ENCODE measurements at places on chromosomes 2 and 18.

DNA sequence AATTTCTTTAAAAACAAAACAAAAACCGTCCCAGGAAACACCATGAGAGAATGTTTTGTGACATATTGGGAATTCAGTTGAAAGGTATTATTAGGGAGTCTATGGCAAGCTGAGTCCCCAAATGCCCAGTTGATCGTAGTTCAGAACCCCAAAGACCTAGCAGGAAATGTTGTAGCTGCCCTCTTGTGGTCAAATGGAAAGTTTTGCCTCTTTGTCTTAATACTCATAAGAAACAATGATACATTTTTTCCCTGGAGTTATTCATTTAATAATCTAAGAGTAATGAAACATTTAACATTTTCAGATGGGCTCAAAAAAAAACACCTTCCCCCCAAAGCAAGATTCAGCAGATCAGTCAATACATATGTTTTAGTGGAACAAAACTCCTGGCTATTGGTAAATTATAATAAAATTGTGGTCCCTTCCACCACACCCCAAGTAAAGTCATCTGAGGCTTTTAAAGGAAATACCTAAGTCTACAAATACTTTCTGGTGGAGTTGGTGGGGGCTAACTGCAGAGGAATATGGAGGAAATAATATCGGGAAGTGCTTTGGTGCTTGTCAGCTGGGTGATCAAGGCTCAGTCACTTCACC is 37.8 kb upstream of the EFEMP1 start:
- peak; percentile 38 for DNase-seq

DNA sequence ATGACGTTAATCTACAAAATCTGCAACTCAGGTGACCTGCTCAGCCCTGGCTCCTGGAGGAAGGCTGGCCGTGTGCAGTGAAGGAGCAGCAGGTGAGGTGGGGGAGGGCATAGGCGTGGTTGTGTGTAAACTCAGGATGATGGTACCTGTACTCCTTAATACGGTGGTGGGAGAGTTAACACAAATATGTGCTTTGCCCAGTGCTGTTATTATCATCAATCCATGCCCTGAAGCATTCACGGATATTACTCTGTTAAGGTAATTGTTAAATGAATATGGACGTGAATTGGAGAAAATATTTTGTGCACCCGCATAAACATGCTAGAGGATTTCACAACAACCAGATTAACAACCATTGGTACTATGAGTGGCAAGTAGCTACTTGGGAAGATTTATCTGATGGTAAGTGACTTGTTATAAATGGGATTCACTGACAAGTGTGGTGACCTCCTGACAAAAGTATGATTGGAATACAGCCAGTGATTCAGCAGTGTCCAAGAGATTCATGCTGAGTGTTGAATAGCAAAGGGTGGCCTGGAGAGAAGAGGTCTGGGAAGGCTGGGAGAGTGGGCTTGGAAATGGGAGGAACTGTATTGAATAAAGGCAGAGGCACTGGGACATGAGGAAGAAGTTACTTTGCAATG is 194.1 kb downstream of the TPGS2 start:
- DNase-seq = peak; percentile 4

- DNase-seq = no peak
Measured at GRCh38 chr2:102233132-102233884, 46.5 kb downstream of the IL1RL2 start.

GRCh38 chr18:63158012-63158631 is 161.4 kb downstream of the BCL2 start:
- DNase-seq = no peak

DNA sequence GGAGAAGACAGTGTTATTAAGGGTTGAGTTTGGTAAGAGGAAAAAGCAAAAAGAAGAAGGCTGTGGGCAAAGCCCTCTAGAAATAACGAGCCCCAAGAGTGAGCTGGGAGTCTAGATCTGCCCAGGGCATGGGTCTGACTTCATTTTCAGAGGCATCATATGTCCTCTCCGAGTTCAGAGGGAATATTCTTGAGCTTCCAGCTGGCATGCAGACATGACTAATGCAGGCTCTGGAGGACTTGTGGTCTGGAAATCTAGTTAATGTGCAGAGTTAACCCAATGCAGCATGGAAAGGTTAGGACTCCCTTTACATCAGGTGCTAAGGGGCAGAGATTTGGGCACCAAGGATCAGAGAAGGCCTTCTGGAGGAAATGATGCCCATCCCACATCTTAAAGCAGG is 7.3 kb downstream of the ACMSD start:
- peak; percentile 14 for DNase-seq

GRCh38 chr2:169116327-169116726 is 47.0 kb downstream of the DHRS9 start:
- DNase-seq = no peak

DNA sequence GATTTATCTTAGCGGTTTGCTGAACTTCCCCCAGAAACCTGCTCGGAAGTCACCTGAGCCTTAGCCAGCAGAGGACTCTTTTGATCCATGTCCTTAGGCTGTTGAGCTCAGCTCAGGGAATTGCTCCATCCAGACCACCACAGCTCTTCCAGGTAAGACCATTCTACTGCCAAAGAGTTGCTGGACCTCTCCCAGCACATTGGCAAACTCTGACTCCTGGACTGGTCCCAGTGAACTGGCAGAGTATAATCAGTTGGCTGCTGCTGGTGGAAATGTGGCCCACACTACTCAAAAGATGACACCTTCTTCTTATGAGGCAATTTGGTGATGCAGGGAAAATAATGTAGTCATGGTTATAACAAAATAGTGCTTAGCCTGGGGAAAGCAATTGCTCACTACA is 308.8 kb upstream of the FIGN start:
- no peak for DNase-seq

DNA sequence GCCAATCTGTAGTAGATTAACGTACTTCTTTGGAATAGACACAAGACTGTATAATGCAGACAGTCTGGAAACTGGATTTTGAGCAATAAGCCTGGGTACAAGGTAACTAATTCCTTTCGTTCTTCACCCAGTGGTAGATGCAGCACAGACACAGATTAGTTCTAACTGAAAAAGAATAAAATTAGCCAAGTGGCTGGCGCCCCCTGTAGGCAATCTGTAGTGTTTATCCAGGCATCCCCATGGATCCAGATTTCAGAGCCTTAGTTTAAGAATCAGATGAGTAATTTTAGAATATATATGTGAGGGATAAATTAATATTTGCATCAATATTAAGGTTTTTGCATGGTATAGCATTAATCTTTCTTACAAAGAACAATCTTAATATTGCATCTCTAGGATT is 563.9 kb downstream of the DCC start:
- peak; percentile 0 for DNase-seq

GRCh38 chr2:238093181-238094140 is 6.7 kb upstream of the ESPNL start:
- no peak for DNase-seq

GRCh38 chr2:119190321-119191111 is 32.0 kb upstream of the C1QL2 start:
- no peak for DNase-seq

GRCh38 chr18:21242141-21242779 is at the start of gene GREB1L:
GREB1L (plus strand) TSS chr18:21242232; CDS start chr18:21383519, 141,287 bp downstream.
- peak; percentile 67 for DNase-seq

- DNase-seq = no peak
Measured at GRCh38 chr2:153568105-153568504, 89.5 kb upstream of the RPRM start.

DNA sequence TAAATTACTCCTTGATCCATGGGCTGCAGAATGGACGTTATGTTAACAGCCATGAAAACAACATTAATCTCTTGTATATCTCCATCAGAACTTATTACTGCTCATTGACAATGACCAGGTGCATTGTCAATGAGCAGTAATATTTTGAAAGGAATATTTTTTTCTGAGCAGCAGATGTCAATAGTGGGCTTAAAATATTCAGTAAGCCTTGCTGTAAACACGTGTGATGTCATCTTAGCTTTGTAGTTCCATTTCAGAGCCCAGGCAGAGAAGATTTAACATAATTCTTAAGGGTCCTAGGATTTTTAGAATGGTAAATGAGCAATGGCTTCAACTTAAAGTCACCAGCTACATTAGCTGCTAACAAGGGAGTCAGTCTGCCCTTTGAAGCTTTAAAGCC is 26.6 kb downstream of the CFAP210 start:
- no peak for DNase-seq

DNA sequence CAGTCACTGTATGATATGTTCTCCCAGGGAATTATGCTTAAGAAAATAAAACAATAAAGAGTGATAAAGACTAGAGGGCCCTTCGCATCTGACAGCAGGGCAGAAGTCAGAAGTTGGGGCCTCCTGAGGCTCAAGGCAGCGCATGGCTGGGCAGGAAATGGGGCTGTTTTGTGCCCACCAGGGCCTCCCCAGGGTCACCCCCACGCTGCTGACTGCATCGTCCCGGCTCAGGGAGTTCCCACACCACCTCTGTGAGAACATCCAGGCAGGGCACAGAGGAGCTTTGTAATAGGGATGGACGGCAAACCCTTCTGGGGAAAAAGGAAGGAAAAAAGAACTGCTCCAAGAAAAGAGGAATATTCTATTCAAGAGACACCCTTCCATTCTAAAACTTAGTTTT is 41.2 kb downstream of the PAX3 start:
- no peak for DNase-seq

GRCh38 chr2:211216221-211216620 is 659.8 kb downstream of the CPS1 start:
- peak; percentile 1 for DNase-seq

DNA sequence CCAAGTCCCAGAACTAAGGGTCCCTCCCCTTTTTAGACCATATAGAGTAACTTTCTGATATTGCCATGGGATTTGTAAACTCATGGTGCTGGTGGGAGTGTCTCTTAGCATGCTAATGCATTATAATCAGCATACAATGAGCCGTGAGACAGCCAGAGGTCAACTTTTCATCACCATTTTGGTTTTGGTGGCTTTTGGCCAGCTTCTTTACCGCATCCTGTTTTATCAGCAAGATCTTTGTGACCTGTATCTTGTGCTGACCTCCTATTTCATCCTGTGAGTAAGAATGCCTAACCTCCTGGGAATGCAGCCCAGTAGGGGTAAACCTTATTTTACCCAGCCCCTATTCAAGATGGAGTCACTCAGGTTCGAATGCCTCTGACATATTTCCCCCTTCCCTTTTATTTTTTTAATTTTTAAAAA is 148.2 kb downstream of the PHLPP1 start:
- DNase-seq = no peak

- no peak for DNase-seq
Measured at GRCh38 chr2:15923597-15923996, 16.8 kb upstream of the MYCN start.

- DNase-seq = no peak
Measured at GRCh38 chr2:27067385-27067784, 4.1 kb downstream of the OST4 start.
